ENCODE measurements at places on chromosomes 7 and 10. TPM values are rescaled to one million over a fixed set of nuclear protein-coding genes. Genes with fewer than 3 reads are reported as not detected.

Gene OPALIN
- total RNA-seq: not detected

Gene SUN3
- 0.09 TPM for total RNA-seq

Gene EFCAB10
- total RNA-seq: 3.3 TPM

Gene ARHGEF35
- total RNA-seq: 0.39 TPM

Gene AKR1C3
- 1,197 TPM for total RNA-seq

Gene DYNC1I1
- total RNA-seq: 0.15 TPM

Gene HIBADH
- 47.1 TPM for total RNA-seq
